ENCODE measurements at places on chromosomes 6 and 20.

GRCh38 chr6:11040134-11040533 lies 4.0 kb downstream of the ELOVL2 start:
- DNase-seq = no peak

DNA sequence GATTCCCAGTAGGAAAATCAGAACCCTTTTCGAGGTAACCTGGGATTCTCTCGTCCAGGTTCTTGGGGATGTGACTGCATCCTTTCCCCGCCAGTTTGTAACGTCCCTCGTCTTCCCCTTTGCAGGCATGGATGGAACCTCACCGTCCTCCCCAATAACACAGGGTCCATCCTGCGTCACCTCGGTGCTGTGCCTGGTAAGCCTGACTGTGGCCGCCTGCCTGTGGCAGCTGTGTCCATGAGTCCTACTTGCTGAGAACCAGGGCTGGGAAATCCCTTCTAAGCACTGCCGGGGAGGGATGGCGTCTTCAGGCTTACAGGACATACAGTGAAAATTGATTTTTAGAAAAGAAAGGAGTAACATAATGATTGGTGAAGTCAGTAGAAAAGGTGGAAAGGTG lies 155.6 kb downstream of the DTNBP1 start:
- no peak for DNase-seq

DNA sequence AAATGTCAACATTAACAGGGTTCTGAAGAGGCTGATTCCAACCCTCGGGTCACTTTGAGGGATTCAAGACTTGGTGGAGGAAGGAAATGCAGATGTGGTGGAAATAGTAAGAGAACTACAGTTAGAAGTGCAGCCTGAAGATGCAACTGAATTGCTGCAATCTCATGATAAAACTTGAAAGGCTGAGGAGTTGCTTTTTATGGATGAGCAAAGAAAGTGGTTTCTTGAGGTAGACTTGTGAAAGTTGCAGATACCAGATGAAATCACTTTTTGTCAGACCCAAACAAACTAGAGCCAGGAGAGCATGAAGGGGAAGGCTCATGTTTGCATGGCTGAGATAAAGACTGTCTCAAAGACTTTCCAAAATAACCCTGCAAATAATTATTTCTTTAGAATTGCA lies 16.2 kb downstream of the ANKRD6 start:
- DNase-seq = no peak

DNA sequence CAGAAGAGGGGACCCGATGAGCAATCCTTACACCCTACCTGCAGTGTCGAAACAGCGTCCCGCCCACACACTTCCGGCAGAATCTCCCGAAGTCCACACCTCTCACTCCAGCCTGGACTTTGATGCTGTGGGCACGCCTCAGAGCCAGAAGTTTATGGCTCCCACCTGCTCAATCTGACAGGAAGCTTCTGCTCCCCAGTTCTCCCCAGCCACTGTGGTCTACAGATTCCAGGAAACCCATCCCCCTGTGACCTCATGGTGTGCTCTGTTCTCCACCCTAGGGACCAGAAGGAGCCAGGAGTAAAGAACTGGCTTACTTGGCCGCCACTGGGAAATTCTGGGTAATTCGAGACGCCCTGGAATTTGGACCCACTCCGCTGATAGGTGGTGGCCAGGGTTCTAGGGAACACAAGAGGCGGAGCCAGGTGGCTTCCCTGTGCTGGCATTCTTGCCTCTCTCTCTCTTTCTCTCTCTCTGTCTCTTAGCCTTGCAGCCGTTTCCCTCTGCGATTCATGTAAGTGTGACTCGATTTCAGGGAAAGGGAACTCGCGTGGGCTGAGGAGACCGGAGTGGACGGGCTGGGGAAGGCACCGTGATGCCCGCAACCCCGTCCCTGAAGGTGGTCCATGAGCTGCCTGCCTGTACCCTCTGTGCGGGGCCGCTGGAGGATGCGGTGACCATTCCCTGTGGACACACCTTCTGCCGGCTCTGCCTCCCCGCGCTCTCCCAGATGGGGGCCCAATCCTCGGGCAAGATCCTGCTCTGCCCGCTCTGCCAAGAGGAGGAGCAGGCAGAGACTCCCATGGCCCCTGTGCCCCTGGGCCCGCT lies at the start of gene TRIM15:
Gene TRIM15, plus strand, starts transcription at position 457 of the 828 bp plus-strand sequence. Its CDS starts 139 bp downstream, at position 596.
- DNase-seq = no peak

DNA sequence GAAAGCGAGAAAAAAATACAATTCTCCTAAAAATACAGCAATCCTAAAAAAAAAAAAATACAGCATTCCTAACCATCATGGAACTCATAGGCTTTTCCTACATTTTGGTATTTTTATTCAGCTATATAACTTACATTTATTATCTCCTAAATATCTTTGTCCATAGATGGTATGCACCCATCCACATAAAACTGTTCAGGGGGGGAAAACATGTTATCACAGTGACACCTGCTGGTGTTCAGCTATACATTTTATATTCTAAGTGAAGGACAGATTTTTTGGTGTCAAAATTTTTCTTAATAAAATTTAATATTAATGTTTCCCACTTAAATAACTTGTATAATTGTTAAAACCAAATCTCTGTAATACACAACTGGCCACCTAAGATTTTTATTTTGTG lies 58.0 kb downstream of the BLOC1S5 start:
- no peak for DNase-seq

DNA sequence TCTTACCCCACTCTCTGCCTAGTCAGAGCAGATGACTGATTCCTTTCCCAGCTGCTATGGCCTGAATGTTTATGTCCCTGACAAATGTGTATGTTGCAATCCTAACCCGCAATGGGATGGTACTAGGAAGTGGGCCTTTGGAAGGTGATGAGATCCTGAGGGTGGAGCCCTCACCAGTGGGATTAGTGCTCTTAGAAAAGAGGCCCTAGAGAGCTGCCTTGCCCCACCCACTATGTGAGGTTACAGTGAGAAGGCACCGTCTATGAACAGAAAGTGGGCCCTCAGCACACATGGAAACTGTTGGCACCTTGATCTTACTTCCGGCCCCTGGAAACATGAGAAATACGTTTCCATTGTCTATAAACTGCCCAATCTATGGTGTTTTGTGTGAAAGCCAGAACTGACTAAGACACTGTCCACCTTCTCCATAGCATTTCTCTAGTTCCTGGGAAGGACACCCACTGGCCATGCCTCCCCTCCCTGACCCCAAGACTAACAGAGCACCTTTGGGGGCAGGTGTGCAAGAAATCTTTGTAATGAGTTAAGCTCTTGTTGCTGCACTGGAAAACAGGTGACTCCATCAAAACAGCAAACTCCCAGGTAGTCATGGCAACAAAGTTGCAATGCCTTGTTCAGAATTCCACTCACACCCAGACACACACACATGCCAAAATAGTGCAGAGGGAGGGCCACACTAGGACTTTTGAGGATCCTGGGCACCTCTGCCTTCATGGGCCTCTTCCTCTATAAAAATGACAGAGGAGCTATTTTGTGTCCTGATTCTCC lies 16.2 kb downstream of the GABRR2 start:
- DNase-seq = no peak

DNA sequence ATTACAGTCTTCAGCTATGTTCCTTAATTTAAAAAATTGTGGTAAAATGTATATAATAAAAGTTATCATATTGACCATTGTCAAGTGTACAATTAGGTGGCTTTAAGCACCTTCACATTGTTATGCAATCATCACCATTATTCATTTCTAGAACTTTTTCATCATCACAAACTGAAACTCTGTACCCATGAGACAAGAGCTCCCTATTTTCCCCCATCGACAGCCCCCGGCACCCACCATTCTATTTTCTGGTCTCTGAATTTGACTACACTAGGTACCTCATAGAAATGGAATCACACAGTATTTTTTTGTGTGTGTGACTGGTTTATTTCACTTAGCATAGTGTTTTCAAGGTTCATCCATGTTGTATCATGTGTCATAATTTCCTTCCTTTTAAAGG lies 39.7 kb upstream of the FYN start:
- DNase-seq = no peak

GRCh38 chr6:131831392-131831791 lies 23.6 kb downstream of the ENPP1 start:
- DNase-seq = no peak

- DNase-seq = no peak
Observed at GRCh38 chr6:130907687-130908086, 80.5 kb downstream of the SMLR1 start.

DNA sequence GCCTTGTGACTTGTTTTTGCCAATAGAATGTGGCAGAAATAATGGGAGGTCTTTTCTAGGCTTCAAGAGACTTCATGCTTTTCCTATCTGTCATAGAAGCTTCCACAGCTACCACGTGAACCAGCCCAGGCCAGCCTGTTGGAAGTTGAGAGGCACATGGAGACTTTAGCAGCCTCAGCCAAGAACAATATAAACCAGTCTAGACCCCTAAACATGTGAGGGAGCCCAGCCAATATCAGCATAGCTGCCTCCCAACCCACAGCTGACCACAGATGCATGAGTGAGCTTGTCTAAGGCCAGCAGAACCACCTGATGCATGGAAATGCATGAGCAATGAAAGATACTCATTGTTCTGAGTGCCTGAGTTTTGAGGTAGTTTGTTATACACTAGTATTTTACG lies 540.7 kb upstream of the BTBD3 start:
- DNase-seq = no peak

GRCh38 chr6:25035512-25036435 lies 100.0 kb upstream of the RIPOR2 start:
- no peak for DNase-seq

DNA sequence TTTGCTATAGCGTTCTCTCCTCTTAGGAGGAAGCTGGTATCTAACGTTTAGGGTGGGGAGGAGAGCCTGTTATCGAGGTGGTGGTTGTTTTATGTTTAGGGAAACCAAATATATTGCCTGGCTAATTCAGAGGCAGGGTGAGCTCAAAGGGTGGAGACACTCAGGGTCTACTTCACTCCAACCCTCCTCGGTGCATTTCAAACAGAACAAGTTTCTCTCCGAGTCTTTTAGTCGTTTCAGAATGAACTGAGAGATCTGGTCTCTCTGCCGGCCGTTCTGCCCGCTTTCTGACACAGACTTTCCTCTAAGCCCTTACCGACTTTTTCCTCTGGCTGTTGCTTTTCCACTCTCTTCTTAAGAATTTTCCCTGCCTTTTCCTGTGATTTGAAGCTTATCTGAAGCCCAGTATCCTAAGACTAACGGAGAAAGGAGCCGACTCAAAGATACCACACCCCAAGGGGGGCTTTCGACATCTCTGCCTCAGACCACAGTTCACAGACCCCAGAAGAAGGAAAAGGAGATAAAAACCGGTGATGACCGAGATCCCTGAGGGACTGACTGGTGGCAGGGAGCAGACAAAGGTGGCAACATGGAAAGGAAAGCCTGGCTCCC lies 865 bp downstream of the STK38 start:
- DNase-seq = no peak

GRCh38 chr20:35116258-35116657 lies 23.7 kb upstream of the TRPC4AP start:
- DNase-seq = no peak

- no peak for DNase-seq
Observed at GRCh38 chr6:134802426-134803058, 147.4 kb downstream of the ALDH8A1 start.

DNA sequence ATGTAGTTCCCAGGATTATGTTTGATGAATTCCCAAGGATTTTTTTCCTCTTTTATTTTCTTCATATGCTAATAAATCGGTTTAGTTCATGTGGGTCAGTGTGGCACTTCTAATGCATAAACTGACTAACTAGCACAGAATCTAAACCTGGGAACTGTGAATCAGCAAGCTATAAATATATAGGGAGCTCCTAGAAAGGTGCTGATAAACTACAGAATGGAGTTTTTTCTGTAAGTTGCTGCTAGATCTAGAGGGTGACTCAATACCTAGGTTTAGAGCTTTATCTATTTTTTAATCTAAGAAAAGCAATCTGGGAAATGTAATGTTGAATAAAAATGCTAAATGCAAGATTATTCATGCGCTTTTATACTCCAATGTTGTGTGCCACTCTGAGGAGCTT lies 118.8 kb upstream of the PTCHD4 start:
- DNase-seq = no peak

All from stimulated activated CD8-positive, alpha-beta memory T cell treated with anti-CD3 and anti-CD28 coated beads, Interleukin-12 subunit alpha, Interleukin-12 subunit beta, amount 100 ng/mL, for 4 hours (primary cell).